NAMALWA (cell line): ENCODE measurements at places on chromosomes 1 and 21.

- no peak for DNase-seq
Observed at GRCh38 chr1:27652111-27652864, 17.3 kb upstream of the FGR start.

GRCh38 chr1:30618335-30618747 lies 105.0 kb downstream of the MATN1 start:
- no peak for DNase-seq

DNA sequence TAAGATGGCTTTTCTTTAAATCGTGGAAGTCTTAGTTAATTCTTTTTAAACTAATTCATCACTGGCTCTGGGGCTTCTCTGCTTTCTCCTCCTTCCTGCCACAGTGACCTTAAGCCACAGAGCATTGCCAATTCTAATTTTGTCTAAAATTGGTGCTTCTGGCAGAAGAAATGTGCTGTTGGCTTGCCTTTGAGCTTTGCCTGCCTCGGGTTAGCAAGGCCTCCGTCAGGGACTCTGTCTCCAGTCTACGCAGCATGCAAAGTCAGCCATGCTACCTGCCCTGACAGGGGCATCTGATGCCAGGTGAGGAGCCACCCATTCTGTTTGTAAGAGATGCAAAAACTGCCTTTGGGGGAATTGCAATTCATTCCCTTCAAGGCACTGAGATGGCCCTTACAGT lies 25.2 kb downstream of the CLDN14 start:
- no peak for DNase-seq

DNA sequence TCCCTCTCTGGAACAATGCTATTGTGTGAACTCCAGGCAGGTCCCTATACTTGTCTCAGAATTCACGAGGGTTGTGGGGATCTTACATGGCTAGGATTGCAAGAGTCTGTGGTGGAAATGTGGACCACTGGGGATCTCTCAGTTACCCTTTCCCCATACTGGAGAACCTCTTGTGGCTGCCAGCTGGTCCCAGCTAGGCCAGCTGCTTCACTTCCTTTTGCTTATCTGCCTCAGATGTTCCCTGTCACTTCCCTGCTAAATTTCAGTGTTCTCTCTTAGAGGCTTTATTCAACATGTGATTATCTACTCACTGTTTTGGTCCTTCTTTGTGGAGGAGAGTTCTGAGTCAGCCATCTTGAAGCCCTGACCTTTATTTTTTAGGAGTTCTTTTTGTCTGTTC lies 75.9 kb upstream of the SAMD13 start:
- DNase-seq = no peak

GRCh38 chr1:54006508-54006907 lies 11.5 kb downstream of the LDLRAD1 start:
- no peak for DNase-seq

DNA sequence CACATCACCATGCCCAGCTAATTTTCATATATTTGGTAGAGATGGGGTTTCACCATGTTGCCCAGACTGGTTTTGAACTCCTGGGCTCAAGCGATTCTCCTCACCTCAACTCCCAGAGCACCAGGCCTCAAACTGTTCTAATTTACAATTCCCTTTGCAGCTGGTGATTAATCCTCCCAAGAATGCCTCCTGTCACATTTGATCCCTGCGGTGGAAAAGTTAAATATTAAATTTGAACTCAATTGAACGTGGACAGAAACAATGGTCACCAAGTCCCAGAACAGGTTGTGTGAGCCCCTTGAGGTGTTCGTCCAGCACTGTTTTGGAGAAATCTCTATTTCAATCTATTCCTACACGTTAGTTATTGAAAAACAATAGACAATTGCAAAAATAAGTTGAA lies 2.0 kb upstream of the ANKRD35 start:
- no peak for DNase-seq

- DNase-seq = peak; percentile 93
Observed at GRCh38 chr1:206679738-206680211, 4.9 kb upstream of the MAPKAPK2 start.

DNA sequence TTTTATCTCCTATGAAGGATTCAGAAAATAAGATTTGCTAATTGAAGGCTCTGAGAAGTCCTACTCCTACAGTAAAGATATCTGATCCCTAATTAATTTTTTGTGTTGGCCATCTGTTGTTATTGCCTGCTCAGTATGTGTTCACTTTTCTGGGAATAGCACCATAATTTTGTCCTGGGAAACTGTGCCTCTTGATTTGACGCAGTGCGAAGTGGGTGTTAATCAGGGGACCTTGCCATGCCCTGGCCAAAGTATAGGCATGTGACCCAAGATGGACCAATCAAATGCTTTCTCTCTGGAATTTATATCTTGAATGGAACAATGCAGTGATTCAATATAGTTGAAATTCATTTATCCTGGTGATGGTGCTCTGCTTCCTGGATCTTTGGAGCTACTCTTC lies 30.4 kb upstream of the GNG12 start:
- DNase-seq = no peak
